ENCODE measurements at places on chromosomes 12 and 14. TPM values are rescaled to one million over a fixed set of nuclear protein-coding genes. Genes with fewer than 3 reads are reported as not detected.

DNA sequence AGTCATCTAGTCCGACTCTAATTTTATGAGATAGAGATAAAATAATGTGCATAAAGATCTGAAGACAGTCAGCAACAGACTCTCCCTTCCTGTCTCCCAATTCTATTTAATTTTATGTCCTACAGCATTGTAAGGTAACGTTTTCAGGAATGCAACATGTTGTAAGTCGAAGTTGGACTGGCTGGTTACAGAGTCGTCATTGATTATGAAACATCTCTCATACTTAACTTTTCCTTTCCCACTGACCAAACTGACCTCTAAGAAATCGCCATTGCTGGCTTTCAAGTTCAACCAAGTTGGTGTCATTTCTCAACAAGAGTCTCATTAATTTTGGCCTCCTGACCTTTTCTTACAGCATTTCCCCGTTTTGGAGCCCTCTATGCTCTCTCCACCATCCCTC is 4.9 kb upstream of the RIC8B start:
- no peak for DNase-seq

SLC17A8 gene
- not detected for total RNA-seq

GPX2 gene
- total RNA-seq = 14.3 TPM

GRCh38 chr12:30877105-30877875 is 49.3 kb upstream of the TSPAN11 start:
- no peak for DNase-seq

GRCh38 chr12:74689071-74689655 is 151.5 kb downstream of the ATXN7L3B start:
- no peak for DNase-seq

DNA sequence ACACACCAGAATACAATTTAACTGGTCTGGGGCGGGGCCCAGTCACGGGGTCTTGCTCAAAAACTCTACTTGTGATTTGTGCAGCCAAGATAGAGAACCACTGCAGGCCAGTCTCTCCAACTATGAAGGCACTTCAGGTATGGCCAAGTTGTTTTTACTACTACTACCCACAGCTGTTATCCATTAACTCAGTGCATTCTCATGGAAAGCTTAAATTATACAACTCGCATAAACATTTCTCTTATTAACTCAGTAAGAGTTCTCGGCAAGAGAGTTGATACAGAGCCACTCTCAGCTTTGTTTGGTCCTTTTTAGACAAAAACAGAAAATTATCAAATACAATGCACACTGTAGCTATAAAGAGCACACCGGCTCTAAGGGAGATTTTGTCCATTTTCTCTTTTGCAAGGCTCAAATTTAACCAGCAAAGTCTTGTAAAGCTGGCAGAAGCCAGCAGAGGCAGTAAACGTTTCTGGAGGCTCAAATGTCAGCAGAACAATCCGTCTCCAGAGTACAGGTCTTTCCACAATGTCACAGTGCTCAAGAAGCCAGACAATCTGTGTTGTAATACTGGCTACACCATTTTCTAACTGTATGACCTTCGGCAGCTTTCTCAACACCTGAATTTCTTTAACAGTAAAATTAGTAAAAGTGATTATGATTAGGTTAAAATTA is 85.9 kb downstream of the PTGER2 start:
- DNase-seq = no peak

- no peak for DNase-seq
These were observed 35.7 kb downstream of the DCAF5 start for GRCh38 chr14:69117020-69117767.

- DNase-seq = no peak
These were observed 9.5 kb downstream of the CNTN1 start for GRCh38 chr12:40701756-40702155.

NKX2-8 gene
- total RNA-seq = not detected

DNA sequence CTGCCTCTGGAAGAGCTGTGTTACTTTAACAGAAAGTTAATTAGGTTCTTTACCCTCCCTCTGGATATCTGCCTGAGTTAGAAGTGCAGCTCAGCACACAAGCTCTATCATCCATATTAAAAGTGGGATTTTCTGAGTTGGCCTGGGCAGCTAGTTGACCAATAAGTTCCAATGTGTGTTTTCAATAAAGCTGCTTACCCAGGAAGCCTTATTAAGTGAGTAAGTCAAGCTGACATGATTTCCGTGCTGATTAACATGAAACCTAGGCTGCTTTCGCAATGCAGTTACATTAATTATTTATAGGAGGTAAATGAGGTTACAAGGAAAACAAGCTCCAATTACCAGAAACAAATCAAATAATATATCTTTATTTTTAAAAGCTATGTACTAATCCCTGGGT is 4.8 kb downstream of the NEUROD4 start:
- DNase-seq = no peak

GRCh38 chr14:88551094-88551870 is 3.5 kb downstream of the PTPN21 start:
- DNase-seq = peak; percentile 90

SPX gene
- total RNA-seq = 18.5 TPM

DNA sequence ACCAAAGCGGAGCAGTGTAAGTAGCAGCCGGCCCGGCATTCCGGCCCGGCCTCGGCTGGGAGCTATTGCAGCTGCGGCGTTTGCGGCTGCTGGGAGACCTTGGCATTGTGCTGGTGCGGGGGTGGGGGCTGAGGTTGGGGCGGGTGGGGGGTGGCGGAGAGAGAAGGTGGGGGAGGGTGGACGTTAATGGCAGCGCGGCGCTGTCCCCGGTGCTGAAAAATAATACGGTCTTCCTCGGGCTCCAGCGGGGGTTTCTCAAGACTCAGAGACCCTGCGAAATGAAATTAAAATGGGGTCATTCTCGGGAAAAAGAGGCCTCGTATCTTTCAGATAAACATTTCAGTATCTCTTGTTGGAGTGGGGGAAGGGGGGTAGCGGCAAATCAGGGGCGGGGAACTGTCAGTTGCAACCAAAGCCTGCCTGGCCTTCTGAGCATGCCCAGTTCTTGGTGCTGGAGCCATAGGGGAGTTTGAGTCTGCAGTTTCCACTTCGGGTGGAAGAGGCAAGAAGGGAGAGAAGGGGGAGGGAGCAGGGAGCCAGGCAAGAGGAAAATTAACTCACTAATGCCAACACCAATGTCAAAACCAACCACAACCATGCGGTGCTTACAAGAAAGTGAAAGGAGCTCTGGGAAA is 414 bp downstream of the UNC79 start:
- DNase-seq = peak; percentile 75

TEAD4 gene
- 28.5 TPM for total RNA-seq

DNA sequence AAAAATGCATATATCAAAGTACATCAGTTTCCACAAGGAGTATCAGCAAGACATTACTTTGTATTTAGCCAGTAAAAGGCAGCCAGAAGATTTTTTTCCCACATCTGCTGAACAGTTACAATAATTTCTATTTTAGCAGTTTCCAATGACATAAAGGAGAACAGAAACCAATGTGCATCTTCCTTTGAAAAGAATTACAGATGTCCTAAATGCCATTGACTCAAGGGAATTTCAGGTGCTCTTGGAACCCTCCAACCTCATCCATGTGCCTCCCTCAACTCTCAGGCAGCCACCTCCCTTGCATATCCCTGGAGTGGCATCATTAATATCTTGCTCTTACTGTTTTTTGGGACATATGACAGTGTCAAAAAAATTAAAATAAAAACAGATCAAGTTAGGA is 62.2 kb upstream of the ST8SIA1 start:
- DNase-seq = no peak

NOVA1 gene
- total RNA-seq = 0.78 TPM

DNA sequence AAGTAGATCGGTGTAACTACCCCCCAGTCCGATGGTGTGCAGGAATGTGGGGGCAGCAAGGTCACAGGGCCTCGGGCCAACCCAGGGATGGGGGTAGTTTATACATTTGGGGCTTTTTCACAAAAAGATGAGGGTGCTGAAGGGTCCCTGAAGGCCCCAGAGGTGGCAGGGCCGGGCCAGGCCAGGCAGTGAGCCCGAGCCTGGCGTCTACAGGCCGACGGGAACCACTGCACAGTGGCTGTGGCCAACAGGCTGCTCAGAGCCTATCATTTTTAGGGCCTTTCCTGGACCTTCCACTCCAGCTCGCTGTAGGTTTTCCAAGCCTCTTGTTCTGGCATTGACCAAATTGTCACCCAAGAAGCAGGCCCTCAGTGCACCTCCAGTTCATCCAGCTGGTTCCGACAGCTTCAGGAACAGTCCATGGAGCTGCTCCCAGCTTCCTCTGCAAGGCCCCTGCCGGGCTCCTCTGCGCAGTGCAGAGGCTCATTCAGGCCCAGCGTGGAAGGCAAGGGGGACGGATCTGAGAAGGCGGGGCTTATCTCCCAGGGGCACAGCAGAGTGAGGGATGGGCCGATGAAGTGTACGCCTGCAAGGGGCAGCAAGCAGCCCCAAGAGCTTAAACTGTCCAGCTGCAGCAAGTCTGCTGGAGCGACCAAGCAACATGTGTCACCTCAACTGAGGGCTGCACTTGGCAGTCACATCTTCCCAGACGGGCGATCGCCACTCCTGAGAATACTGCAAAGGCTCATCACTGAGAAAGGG is 13.9 kb downstream of the CDCA4 start:
- no peak for DNase-seq

GRCh38 chr12:14993117-14993516 is 20.3 kb downstream of the PDE6H start:
- DNase-seq = no peak

DNA sequence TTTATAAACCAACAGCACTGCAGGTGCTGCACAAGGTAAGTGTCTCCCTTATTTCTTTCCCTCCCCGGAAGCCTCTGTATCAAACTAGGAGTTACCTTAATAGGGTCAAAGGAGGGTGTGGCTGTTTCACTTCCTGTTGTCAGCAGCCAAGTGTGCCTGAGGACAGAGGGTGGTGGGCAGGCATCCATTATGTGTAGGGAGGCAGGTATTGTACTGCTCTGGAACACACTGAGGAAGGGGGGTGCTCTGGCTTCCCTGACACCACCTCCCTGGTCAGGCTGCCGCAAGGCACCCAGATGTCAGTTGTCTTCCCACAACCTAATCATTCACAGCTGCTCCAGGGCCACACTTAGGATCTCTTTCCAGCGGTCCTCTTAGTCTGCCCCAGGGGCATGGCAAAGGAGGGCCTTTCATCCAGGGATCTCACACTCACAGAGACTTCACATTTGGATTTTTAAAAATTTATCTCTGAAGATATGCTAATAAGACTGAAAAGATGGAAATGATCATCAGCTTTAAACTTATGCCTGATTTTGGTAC is 132.0 kb upstream of the ARHGAP5 start:
- no peak for DNase-seq

All from body of pancreas (tissue), 4 donors.